ENCODE measurements at places on chromosomes 1 and 21.

DNA sequence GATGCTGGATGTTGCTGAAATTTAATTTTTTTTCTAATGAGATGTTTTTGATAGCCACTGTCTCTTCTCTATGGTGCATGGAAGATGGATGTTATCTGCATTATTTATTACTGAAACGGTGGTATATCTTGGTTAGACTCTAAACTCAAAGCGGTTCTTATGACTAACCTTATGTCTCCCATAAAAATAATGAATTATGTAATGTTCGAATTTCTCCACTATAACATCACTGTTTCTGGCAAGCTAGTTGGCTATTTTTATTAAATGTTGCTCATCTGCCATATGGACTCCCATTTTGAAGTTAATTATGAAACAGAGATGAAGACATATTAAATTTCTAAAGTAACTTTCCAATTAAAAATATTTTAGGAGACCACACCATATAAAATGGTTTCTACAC lies 808.6 kb upstream of the ADGRL4 start:
- DNase-seq = no peak

GRCh38 chr1:204736836-204737235 lies 51.3 kb upstream of the LRRN2 start:
- DNase-seq = no peak

DNA sequence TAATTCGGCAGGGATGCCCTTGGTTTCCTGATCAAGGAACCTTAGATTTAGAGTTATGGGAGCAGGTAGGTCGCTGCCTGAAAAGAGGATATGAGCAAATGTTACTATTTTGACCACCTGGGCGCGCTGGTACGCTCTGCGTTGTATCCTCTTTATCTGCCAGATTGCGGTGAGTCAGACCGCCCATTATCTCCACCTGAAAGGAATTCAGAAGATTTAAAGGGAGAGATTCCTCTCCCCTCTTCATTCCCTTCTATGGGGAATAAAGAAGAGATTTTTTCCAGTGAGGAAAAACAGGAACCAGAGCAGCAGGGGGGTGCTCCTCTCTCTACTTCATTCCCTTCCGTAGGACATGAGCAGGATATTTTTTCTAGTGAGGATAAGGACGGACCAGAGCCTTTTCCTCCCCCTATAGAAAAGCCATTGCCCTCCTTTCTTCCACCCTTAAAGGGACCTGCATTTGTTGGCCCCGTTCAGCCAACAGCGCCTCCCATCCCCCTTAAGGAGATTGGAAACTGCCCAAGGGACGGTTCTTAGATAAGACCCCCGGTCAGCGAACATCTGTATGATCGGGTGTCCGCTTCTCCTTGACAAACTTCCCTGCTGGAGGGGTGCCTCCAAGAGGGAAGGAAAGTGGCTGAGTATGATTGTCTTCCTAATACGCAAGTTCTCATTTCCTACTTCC lies 34.1 kb downstream of the CLCA1 start:
- DNase-seq = no peak

DNA sequence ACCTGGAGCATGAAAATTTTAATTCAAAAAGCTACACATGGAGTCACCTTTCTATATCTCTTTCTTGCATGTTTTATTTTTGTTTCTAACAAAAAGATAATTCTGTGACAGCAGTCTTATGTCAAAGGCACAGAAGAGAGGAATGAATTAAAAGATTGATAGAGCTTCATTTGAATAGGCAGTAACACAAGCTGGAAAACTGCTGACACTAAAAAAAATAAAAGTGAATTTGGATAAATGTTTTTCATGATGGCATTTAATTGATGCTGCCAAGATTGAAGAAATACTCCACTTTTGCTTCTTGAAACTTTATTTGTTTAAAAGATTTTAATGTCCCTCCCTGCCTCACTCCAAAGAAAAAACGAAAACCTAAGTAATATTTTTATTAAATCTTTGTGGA lies 887.4 kb downstream of the PLA2G4A start:
- DNase-seq = no peak

Data from activated CD4-positive, CD25-positive, alpha-beta regulatory T cell (primary cell).